Pancreas (tissue), 10 donors: ENCODE measurements at places on chromosomes 4 and X. TPM values are rescaled to one million over a fixed set of nuclear protein-coding genes. Genes with fewer than 3 reads are reported as not detected.

DNA sequence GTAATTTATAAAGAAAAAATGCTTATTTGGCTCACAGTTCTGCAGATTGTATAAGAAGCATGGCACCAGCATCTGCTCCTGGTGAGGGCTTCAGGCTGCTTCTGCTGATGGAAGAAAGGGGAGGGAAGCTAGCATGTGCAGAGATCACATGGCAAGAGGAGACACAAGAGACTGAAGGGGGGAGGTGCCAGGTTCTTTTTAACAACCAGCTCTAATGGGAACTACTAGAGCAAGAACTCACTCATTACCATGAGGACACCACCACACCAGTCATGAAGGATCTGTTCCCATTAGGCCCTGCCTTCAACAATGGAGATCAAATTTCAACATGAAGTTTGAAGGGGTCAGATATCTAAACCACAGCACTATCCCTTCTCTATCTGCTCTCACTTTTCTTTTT, 9.4 kb upstream of the COPS4 start:
- H3K27ac ChIP-seq = no peak overlapping the region
- H3K36me3 ChIP-seq = no peaks in the 10 kb centered on the region
- no peak overlapping the region for H3K4me3 ChIP-seq
- no peaks in the 10 kb centered on the region for H3K27me3 ChIP-seq

GRCh38 chrX:153669174-153669890, 4.3 kb downstream of the PNCK start:
- no peaks in the 10 kb centered on the region for H3K36me3 ChIP-seq
- no peaks in the 10 kb centered on the region for H3K4me1 ChIP-seq
- no peak overlapping the region for H3K4me3 ChIP-seq
- peak; percentile 70 for DNase-seq

CSN1S1 gene
- 3.4 TPM for total RNA-seq

GRCh38 chrX:7091923-7092322, 55.6 kb upstream of the STS start:
- peaks cover 6% of the 10 kb centered on the region for H3K4me1 ChIP-seq
- no peak overlapping the region for H3K27ac ChIP-seq
- no peaks in the 10 kb centered on the region for H3K27me3 ChIP-seq
- H3K4me3 ChIP-seq = no peak overlapping the region

DNA sequence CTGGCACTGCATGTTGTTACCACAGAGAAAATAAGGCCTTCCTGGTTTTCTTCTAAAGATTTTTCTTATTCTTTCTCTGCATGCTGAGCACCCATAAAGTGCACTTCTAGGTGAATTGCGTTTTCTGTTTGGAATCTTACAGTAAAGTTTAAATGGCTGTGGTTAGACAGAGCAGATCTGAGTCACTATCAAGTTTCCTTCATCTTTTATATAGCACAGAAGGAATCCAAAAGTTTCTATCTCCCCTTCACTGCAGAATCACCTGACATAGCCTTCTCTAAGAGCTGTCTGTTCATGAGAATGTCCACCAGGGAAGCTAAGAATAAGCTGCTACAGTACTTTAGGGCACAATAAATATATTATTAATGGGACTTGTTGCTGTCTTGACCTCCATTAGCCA, 455.5 kb upstream of the FAM241A start:
- no peaks in the 10 kb centered on the region for H3K27me3 ChIP-seq
- no peak overlapping the region for H3K27ac ChIP-seq
- H3K4me3 ChIP-seq = no peak overlapping the region
- DNase-seq = no peak
- no peaks in the 10 kb centered on the region for H3K4me1 ChIP-seq

DNA sequence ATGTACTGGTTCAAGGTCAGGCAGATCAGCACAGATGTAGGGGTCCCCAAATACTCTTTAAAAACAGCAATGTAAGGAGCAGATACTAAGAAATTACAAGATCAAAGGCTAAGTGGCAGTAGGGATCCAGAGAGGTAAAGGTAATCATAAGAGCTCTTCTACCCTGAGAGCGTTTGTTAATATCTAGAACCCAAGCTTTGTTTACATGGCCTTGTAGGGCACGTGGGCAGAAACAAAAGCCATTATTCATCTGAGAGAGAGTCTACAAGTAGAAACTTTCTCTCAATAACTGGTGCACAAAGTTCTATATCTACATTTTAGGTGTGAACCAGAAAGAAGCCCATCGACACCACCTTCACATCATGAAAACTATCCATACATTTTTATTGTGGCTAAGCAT, 225.6 kb upstream of the PCDH10 start:
- no peak for DNase-seq
- no peak overlapping the region for H3K27ac ChIP-seq
- no peaks in the 10 kb centered on the region for H3K27me3 ChIP-seq
- no peak overlapping the region for H3K4me3 ChIP-seq

DNA sequence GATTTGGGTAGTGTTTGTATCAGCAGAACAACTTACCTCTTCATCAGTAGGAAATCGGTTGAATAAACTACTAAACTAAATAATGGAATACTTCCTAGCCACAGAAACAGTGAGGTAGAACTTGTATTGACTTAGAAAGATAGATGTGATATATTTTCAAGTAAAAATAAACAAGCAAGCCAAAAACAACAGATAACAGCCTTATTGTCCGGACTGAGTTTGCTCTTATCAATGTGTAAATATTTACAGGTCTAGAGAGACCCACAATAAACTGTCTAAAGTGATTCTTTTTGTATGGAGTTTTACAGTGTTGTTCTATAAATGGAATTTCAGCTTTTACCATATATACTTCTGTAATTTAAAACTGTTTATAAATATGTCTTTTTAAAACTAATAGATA, 721.8 kb downstream of the ADGRL3 start:
- H3K4me3 ChIP-seq = no peak overlapping the region
- H3K27me3 ChIP-seq = no peaks in the 10 kb centered on the region
- no peaks in the 10 kb centered on the region for H3K4me1 ChIP-seq
- DNase-seq = no peak
- no peak overlapping the region for H3K27ac ChIP-seq

CDS1 gene
- 4.1 TPM for total RNA-seq

- no peak overlapping the region for H3K27ac ChIP-seq
Observed at GRCh38 chr4:7924570-7924969, 15.1 kb downstream of the AFAP1 start.

SPIN2A gene
- 0.13 TPM for total RNA-seq

PFKFB1 gene
- 0.79 TPM for total RNA-seq

TMSB15B gene
- 0.69 TPM for total RNA-seq

- H3K4me3 ChIP-seq = no peak overlapping the region
- no peaks in the 10 kb centered on the region for H3K27me3 ChIP-seq
- H3K4me1 ChIP-seq = no peaks in the 10 kb centered on the region
- DNase-seq = no peak
- H3K27ac ChIP-seq = no peak overlapping the region
Observed at GRCh38 chrX:17336377-17336776, 38.6 kb upstream of the NHS start.

- H3K27me3 ChIP-seq = no peaks in the 10 kb centered on the region
- no peaks in the 10 kb centered on the region for H3K4me1 ChIP-seq
- H3K27ac ChIP-seq = no peak overlapping the region
- H3K4me3 ChIP-seq = no peak overlapping the region
- H3K36me3 ChIP-seq = no peaks in the 10 kb centered on the region
Observed at GRCh38 chr4:40150932-40151331, 45.9 kb upstream of the RHOH start.

GRCh38 chrX:55908661-55909212, 191.2 kb downstream of the RRAGB start:
- no peak for DNase-seq
- H3K27me3 ChIP-seq = no peaks in the 10 kb centered on the region
- H3K36me3 ChIP-seq = no peaks in the 10 kb centered on the region
- H3K27ac ChIP-seq = no peak overlapping the region
- H3K4me1 ChIP-seq = no peaks in the 10 kb centered on the region
- peak overlapping the region; percentile 19 for H3K4me3 ChIP-seq

DNA sequence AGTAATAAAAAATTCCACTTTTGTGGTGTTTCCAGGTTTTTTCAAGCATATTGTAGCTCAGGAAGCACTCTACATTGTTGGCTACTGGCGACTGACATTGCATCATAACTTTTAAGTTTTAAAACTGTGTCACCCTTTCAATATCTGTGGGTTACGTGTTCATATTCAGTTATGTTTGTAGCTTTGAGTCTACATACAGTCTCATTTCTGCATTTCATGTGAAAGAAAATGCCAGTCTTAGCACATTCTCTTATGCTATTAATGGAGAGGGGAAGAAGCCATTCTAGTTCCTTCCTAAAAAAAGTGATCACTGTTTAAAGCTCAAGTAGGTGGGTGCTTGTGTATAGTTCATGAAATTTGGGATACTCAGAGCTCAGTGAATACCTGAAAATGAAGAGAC, 38.1 kb downstream of the DIAPH2 start:
- H3K4me1 ChIP-seq = peaks cover 4% of the 10 kb centered on the region
- no peaks in the 10 kb centered on the region for H3K27me3 ChIP-seq
- no peak overlapping the region for H3K27ac ChIP-seq

UGT2B17 gene
- total RNA-seq = 0.32 TPM

DNA sequence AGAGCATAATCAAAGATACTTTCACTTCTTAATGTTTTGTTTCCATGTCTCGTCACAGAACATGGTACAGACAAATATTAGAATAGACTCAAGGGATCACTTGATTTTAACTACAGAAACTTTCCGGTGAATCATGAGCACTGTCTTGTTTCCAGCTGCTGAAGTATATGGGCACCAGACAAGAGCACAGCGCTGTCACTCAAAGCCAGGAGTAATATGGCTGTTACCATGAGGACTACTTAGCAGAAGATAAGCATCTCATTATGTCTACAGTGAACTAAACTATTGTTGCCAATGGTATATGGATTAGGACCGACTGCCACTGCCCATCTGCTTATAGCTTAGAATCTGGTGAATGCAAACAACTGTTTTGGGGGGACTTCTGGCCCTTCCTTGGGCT, 34.3 kb downstream of the MECP2 start:
- no peak overlapping the region for H3K27ac ChIP-seq
- no peaks in the 10 kb centered on the region for H3K36me3 ChIP-seq
- H3K27me3 ChIP-seq = no peaks in the 10 kb centered on the region
- DNase-seq = no peak
- no peaks in the 10 kb centered on the region for H3K4me1 ChIP-seq

- no peaks in the 10 kb centered on the region for H3K4me1 ChIP-seq
- H3K36me3 ChIP-seq = no peaks in the 10 kb centered on the region
Observed at GRCh38 chrX:75957107-75957610, 172.1 kb upstream of the MAGEE2 start.

- H3K27me3 ChIP-seq = no peaks in the 10 kb centered on the region
- no peaks in the 10 kb centered on the region for H3K36me3 ChIP-seq
- no peaks in the 10 kb centered on the region for H3K4me1 ChIP-seq
- DNase-seq = no peak
Observed at GRCh38 chrX:34557733-34558132, 99.4 kb downstream of the TMEM47 start.

MTTP gene
- total RNA-seq = not detected

F8A2 gene
- total RNA-seq = not detected

- H3K36me3 ChIP-seq = no peaks in the 10 kb centered on the region
- no peaks in the 10 kb centered on the region for H3K4me1 ChIP-seq
- no peak overlapping the region for H3K4me3 ChIP-seq
- H3K27me3 ChIP-seq = peaks cover 41% of the 10 kb centered on the region
- DNase-seq = no peak
Observed at GRCh38 chrX:153882086-153882498, 3.9 kb downstream of the L1CAM start.

- no peaks in the 10 kb centered on the region for H3K4me1 ChIP-seq
- no peak overlapping the region for H3K4me3 ChIP-seq
- H3K27me3 ChIP-seq = no peaks in the 10 kb centered on the region
- no peak overlapping the region for H3K27ac ChIP-seq
- H3K36me3 ChIP-seq = no peaks in the 10 kb centered on the region
Observed at GRCh38 chr4:100828364-100828763, 310.5 kb upstream of the EMCN start.

MAGEC3 gene
- not detected for total RNA-seq

DNA sequence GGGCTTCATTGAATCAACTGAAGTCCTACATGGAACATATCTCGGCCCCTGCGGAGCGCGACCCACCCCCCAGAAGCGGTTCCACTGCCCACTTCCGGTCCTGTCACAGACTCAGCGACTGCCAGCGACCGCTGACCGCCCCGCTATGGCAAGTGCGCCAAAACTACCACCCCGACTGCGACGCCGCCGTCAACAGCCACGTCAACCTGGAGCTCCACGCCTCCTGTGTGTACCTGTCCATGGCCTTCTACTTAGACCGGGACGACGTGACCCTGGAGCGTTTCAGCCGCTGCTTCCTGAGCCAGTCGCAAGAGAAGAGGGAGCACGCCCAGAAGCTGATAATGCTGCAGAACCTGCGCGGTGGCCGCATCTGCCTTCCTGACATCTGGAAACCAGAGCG, 14.8 kb upstream of the FAM47A start:
- no peaks in the 10 kb centered on the region for H3K36me3 ChIP-seq
- H3K4me1 ChIP-seq = no peaks in the 10 kb centered on the region
- H3K27ac ChIP-seq = no peak overlapping the region

DNA sequence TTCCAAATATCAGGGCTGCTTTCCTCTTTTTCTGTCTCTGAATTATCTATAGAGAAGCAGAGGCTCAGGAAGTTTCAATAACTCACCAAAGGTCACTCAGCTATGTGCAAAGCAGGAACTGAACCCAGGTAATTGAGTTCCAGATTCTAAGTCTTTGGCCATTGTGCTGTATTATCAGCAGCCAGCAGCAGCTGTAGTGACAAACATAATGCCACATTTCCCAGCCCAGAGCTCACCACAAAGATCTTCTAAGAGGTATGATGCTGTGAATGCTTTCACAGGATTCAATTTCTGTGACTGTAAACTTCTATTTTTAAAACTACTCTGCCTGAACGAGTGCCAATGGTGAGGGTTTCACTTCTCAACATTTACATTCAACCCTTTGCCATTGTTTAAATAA, 56.4 kb downstream of the SPOCK3 start:
- no peaks in the 10 kb centered on the region for H3K27me3 ChIP-seq
- no peaks in the 10 kb centered on the region for H3K4me1 ChIP-seq
- no peak overlapping the region for H3K4me3 ChIP-seq
- no peak for DNase-seq

DNA sequence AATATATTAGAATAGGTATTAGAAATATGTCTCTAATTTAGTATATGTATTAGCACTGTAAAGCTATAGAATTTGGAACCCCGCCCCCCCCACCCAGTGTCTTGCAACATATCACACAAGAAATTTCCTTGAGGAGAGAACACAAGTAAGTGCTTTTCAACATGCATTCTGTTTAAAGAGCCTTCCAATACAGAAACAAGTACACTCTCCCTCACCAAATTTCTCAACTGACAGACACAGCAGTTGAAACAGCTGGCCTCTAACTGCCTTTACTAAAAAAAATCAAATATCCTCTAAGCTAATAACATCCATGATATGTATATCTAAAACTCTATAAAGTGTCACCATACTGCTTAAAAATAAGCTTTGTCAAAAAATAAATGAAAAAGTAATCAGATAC, 12.4 kb downstream of the CAMK2D start:
- no peaks in the 10 kb centered on the region for H3K4me1 ChIP-seq
- H3K36me3 ChIP-seq = no peaks in the 10 kb centered on the region
- H3K27ac ChIP-seq = no peak overlapping the region
- H3K4me3 ChIP-seq = no peak overlapping the region

FOXR2 gene
- total RNA-seq = not detected

GRCh38 chr4:183403961-183404360, 40.5 kb upstream of the CDKN2AIP start:
- no peak overlapping the region for H3K4me3 ChIP-seq
- no peaks in the 10 kb centered on the region for H3K4me1 ChIP-seq
- H3K27me3 ChIP-seq = no peaks in the 10 kb centered on the region
- DNase-seq = no peak

MXRA5 gene
- 11.2 TPM for total RNA-seq

- no peak overlapping the region for H3K4me3 ChIP-seq
- DNase-seq = no peak
- H3K4me1 ChIP-seq = peaks cover 5% of the 10 kb centered on the region
- no peaks in the 10 kb centered on the region for H3K27me3 ChIP-seq
- H3K36me3 ChIP-seq = no peaks in the 10 kb centered on the region
- H3K27ac ChIP-seq = no peak overlapping the region
Observed at GRCh38 chr4:156295676-156296195, 342.1 kb upstream of the CTSO start.
